ENCODE measurements at places on chromosomes 7 and 10.

GRCh38 chr7:106072715-106073091 is 39.4 kb downstream of the SYPL1 start:
- DNase-seq: no peak

GRCh38 chr7:409339-410281 is 110.0 kb downstream of the PDGFA start:
- DNase-seq: no peak

GRCh38 chr10:71255808-71256660 is 43.7 kb downstream of the UNC5B start:
- DNase-seq: no peak

DNA sequence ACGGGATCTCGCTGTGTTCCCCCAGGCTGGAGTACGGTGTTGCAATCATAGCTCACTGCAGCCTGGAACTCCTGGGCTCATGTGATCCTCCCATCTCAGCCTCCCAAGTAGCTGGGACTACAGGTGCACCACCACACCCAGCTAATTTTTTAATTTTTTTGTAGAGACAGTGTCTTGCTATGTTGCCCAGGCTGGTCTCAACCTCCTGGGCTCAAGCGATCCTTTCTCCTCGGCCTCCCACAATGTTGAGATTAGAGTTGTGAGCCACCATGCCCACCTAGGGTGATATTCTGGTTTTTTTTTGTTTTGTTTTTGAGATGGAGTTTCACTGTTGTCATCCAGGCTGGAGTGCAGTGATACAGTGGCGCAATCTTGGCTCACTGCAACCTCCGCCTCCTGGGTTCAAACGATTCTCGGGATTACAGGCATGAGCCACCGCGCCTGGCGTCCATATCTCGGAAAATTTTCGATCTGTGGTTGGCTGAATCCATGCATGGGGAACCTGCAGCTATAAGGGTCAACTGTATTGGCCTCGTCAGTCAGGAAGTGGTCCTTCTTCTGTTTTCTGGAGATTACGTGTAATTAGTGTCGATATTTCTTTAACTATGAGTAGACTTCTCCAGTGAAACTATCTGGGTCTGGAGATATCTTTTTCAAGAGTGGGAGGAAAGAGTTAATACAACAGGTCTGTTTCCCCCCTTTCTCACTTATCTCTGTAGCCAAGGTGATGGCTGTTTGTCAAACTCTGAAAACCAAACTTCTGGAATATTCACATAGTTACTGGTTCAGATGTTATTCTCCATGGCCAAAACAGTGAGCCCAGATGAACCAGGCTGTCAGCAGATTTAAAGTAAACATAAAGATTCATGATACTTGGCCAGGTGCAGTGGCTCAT is 21.0 kb upstream of the FIS1 start:
- DNase-seq: no peak

DNA sequence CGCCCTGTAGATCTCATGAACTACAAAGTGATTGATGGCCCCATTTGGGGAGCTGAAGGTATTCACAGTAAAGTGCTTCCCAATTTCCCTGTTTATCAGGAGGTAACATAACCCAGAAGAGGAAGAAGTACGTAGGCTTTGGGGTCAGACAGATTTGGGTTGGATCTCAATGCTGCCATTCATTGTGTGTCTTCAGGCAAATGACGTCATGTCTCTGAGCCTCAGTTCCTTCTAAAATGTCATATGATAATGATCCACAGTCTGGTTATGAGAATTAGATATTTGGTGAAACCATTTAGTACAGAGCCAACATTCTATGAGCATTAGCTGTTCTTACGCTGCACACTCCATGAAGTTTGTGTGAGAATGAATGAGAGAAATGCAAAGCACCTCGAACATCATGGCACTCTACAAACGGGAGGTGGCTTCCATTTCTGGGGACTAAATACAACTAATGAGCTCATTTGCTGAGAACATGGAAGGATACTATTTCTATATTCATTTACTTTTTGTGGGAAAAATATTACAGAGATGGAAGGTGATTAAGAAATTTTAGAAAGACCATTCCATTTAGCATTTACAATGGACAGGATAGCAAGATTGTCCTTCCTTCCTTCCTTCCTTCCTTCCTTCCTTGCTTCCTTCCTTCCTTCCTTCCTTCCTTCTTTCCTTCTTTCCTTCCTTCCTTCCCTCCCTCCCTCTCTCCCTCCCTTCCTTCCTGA is 13.8 kb upstream of the JCAD start:
- DNase-seq: no peak

DNA sequence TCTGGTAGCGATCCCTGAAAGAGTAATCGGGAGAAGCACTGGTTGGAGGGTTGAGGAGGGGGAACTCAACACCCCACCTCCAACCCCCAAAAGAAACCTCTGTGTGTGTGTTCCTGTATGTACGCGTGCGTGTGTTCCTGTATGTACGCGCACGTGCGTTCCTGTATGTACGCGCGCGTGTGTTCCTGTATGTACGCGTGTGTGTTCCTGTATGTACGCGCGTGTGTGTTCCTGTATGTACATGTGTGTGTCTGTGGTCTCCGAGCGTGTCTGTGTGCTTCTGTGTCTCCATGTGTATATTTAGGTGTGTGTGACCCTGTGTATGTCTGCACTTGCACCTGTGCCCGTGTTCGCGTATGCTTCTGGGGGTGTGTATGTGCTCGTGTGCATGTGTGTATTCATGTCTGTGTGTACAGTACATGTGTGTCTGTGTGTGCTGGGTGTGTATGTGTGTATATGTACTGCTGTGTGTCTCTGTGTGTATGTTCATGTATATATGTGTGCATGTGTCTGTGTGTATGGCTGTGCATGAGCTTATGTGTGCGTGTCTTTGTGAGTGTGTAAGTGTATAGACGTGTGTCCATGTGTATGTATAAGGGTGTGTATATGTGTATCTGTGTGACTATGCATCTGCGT is 42.9 kb upstream of the KLF6 start:
- DNase-seq: no peak

DNA sequence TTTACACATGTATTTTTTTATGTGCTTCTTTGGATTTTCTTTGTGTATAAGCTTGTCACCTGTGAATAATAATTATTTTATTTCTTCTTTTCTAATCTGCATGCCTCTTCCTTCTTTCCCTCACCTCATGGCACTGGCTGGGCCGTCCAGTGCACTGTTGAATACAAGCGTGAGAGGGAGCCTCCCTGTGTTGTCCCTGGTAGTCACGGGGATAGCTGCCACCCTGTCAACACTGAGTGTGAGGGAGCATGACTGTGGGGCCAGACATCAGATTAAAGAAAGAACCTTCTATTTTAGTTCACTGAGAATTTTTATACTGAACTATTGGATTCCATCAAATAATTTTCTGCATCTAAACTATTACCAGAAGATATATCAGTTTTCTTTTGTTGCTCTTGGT is 187.9 kb downstream of the CDC14C start:
- DNase-seq: no peak

- no peak for DNase-seq
These were observed 48.2 kb downstream of the GSDME start for GRCh38 chr7:24709051-24709450.

- DNase-seq: no peak
These were observed 69.1 kb downstream of the ZMIZ1 start for GRCh38 chr10:79137826-79138225.

DNA sequence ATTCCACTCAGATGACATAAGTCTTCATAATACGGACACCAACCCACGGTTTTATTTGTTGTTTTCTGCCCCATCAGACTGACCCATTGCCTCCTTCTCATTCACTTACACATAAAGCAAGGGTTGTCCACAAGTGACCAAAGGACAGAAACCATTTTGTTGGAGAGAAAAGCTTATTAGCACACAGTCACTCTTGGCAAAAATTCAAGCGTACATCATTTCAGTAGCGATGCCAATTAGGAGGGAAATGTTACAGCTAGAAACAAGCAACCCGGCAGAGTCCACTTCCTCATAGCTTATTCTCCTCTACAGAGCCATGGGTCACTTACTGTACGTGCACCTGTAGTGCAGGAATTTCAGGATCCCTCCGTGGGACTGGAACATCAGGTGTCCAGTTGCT is 23.0 kb downstream of the ABLIM1 start:
- DNase-seq: no peak

DNA sequence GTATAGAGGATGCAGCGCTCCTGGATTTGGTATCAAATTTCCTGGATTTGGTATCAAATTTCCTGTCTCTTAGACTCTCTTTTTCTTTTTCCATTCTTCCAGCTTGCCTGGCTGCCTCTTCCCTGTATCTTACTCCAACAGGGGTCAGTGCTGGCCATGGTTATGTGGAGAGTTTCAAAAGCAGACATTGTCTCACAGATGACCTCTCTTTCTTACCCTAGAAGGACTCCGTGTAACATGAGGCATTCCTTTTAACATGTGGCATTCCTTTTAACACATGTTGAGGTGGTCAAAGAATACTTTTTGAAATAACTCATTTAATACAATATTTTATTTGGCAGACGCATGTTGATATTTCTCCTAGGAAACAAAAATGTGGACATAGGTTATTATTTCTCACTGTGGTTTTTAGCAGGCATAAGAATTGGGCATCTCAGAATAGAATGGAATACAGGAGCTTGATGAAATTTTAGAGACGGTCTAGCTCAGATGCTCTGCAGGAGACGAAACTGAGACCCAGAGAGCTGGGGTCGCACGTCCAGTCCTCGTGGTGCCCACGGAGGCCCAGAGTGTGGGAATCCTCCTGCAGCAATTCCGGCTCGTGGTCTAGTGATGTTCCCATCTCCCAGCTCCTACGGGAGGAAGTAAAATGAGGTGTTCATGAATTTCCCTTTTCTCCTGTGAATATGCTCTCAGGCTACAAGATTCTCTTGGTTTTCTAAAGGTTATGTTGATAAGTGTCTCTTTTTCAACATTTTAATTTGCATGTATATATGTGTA is 59.6 kb upstream of the PITRM1 start:
- DNase-seq: peak; percentile 49

- no peak for DNase-seq
These were observed 94.4 kb upstream of the NEBL start for GRCh38 chr10:20991526-20991925.

DNA sequence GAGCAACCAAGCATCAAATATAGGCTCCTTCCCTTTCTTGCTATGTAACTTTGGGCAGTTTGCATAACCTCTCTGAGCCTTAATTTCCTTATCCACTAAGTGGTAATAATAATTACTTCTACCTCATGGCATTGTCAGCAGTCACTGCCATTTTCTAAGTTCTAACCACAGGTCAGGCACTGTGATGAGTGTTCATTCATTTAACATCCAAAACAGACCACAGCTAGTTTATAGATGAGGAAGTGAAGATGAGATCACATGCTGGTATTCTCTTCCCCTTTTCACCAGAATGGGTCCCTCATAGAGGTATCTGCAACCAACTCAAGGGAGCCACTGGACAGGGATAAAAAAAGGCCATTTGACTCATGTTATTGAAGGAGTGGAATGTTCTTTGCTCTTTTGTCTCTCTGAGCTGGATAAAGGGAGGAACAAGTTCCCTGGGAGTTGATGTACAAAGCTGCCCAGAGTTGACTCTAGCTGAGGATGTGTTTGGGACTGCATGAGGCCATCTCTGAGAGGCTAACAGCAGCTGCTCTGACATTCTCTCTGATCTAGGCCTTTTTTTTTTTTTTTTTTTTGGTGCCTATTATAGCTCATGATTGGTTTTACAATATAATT is 65.0 kb downstream of the DNAJC12 start:
- DNase-seq: no peak

GRCh38 chr7:22138106-22138505 is 192.4 kb upstream of the CDCA7L start:
- DNase-seq: no peak

DNA sequence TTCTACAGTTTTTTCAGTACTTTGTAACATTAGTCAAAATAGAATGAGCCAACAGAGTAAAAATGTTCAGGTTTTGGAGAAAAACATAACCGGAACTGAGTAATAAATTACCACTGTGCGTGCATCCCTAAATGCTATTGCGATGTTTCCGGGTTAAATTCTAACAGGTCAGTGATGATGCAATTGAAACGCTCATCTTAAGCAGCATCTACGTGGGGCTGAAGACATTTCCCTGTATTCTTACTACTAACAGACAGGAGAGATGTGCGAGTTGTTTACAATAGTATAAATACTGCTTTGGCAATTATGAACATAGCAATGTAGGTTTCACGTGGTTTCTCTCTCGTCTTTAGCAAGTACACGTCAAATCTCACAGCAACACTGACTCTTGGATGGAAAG is 149.4 kb downstream of the USP6NL start:
- no peak for DNase-seq

DNA sequence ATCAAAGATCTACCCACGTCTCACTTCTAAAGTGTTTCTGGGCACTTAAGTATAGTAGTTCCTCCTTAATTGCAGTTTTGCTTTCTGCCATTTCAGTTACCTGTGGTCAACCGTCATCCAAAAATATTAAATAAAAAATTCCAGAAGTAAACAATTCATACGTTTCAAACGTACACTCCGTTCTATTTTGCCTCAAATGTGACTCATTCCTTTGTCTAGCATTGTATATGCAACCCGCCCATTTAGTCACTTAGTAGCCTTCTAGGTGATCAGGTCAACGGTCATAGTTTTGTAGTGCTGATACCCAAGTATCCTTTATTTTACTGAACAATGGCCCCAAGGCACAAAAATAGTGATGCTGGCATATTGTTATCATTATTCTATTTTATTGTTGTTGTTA is 33.8 kb downstream of the HGF start:
- no peak for DNase-seq

DNA sequence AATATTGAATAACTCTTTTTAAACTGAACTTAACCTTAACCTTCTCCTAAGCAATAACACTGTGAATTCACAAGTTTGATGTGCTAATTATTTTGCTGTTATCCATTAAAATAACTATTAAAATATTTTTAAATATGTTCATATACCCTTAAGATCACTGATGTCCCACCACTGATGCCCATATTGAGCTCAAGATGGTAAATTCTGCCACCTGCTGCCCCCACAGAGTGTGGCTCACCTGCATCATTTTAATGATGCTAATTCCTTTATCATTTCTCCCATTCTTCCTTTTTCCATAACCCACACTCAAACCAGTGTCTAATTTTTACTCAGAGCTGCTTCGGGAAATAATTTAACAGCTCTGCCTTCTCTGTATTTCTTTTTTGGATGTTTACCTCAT is 82.3 kb upstream of the ARID5B start:
- DNase-seq: no peak
